ENCODE measurements at places on chromosomes 2 and 18.

DNA sequence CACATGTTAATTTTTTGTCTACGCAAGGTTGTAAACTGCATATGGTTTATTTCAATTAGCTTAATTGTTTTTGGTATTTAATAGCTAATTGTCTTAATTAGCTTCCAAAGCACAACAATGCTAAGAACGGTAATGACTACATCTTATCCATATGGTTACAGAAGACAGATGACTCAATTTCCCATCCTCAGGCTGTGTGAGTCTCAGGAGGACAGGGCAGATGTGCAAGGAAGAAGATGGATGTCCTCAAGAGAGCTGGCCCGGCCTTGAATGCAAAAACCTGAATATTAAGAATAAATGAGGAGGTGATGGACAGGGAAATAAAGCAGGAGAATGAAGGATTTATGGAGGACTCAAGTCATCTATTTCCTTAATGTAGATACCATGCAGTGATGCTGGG is 31.4 kb downstream of the SLC4A3 start:
- DNase-seq = no peak

GRCh38 chr2:240648650-240649275 is 23.5 kb downstream of the GPR35 start:
- DNase-seq = no peak

DNA sequence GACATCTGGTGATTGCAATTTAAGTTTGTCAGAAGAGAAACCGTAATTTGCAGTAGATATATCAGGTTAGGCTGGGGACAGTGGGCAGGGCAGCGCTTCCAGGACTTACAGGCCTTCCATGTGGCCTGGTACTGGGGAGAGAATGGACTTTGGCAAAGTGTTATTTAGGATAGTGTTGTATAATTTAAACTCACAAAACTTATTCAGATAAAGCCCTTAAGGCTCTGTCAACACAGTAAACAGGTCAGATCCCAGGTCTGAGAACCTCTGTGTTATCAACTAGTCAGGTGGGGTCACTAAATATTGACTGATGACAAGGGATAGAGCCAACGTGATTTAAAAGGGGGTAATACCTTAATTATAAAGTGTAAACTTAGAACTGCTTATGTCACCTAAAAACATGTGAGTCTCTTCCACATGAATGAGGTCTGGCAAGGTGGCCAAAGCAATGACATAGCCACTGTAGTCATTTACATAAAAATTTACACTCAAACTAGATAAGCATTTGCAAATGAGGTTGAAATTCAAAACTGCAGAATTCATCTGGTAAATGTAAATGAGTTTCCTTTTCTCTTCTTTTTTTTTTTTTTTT is 80.2 kb upstream of the DNMT3A start:
- no peak for DNase-seq

DNA sequence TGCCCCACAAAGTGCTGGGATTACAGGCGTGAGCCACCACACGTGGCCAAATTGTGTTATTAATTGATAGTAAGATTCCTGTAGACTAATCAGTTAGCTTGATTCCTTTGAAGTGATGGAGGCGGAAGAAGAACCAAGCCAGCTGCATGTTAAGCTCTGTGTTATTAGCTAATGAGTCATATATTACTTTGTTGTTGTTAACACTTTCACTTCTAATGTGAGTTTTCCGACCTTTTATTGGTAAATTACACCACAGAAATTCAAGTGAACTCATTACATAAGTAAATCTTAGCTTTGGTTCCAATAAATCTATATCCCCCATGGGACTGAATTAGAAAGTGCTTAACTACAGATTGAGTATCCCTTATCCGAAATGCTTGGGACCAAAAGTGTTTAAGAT is 20.3 kb downstream of the CHMP1B start:
- no peak for DNase-seq

- DNase-seq = no peak
Observed at GRCh38 chr2:221095356-221095755, 476.7 kb downstream of the EPHA4 start.

GRCh38 chr18:76980663-76981395 is 151.8 kb downstream of the MBP start:
- DNase-seq = no peak

- DNase-seq = no peak
Observed at GRCh38 chr2:25295621-25296020, 46.1 kb downstream of the DNMT3A start.

- DNase-seq = no peak
Observed at GRCh38 chr2:10688921-10689807, 611 bp downstream of the NOL10 start.

All from activated naive CD4-positive, alpha-beta T cell (primary cell).